Right atrium auricular region (tissue), 2 donors: ENCODE measurements at places on chromosomes 3 and 15. TPM values are rescaled to one million over a fixed set of nuclear protein-coding genes. Genes with fewer than 3 reads are reported as not detected.

Gene HCN4
- 6.9 TPM for total RNA-seq

Gene FBXL22
- 13.8 TPM for total RNA-seq

Gene KLHL6
- 0.41 TPM for total RNA-seq

Gene YEATS2
- total RNA-seq = 9.2 TPM

Gene GP9
- total RNA-seq = not detected

Gene SLC22A14
- total RNA-seq = not detected

Gene RGMA
- total RNA-seq = 9.9 TPM

Gene PPP1R14D
- not detected for total RNA-seq

Gene PPM1L
- 23.8 TPM for total RNA-seq

Gene TLR9
- not detected for total RNA-seq

Gene TNFSF10
- total RNA-seq = 15.6 TPM
